ENCODE measurements at places on chromosomes 11 and 22. TPM values are rescaled to one million over a fixed set of nuclear protein-coding genes. Genes with fewer than 3 reads are reported as not detected.
A peak's percentile ranks its signal among the peaks of the same experiment; 100 is the strongest.

Gene ART1
- total RNA-seq: not detected

- peaks cover under 1% of the 10 kb centered on the region for H3K4me1 ChIP-seq
- no peak for DNase-seq
- no peak overlapping the region for H3K27ac ChIP-seq
- H3K4me3 ChIP-seq: no peak overlapping the region
- H3K36me3 ChIP-seq: no peaks in the 10 kb centered on the region
Observed at GRCh38 chr11:59761993-59762392, 6.8 kb downstream of the STX3 start.

DNA sequence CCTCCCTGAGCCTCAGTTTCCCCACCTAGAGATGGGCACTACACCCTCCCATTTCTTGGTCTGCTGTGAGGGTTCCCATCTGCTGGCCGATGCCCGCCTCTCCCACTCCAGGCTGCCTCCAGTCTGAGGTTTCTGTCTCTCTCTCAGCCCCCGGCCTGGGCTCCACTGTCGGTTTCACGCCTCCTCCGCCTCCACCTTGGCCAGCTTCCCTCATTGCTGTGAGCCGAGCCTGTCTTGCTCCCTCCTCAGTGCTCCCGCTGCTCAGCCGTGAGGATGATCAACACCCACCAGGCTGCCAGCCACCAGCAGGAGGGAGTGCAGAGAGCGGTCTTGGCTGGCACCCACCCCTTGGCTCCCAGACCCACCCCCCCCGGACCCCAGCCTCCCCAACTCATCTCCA is 61.0 kb downstream of the CYTH4 start:
- no peaks in the 10 kb centered on the region for H3K27me3 ChIP-seq
- H3K4me1 ChIP-seq: peaks cover 10% of the 10 kb centered on the region
- no peak overlapping the region for H3K27ac ChIP-seq
- DNase-seq: no peak
- H3K36me3 ChIP-seq: no peaks in the 10 kb centered on the region

- peaks cover 100% of the 10 kb centered on the region for H3K4me1 ChIP-seq
- H3K36me3 ChIP-seq: peaks cover 13% of the 10 kb centered on the region
- DNase-seq: peak; percentile 81
- no peaks in the 10 kb centered on the region for H3K27me3 ChIP-seq
- H3K27ac ChIP-seq: peak overlapping the region; percentile 96
Observed at GRCh38 chr22:36156515-36157419, 3.8 kb downstream of the APOL3 start.

Gene TEAD1
- 0.31 TPM for total RNA-seq

GRCh38 chr11:126700768-126701519 is 299.6 kb downstream of the KIRREL3 start:
- H3K4me3 ChIP-seq: no peak overlapping the region
- no peaks in the 10 kb centered on the region for H3K4me1 ChIP-seq
- H3K27me3 ChIP-seq: peaks cover 8% of the 10 kb centered on the region

Gene PDE2A
- total RNA-seq: 0.77 TPM

Gene C11orf16
- not detected for total RNA-seq

DNA sequence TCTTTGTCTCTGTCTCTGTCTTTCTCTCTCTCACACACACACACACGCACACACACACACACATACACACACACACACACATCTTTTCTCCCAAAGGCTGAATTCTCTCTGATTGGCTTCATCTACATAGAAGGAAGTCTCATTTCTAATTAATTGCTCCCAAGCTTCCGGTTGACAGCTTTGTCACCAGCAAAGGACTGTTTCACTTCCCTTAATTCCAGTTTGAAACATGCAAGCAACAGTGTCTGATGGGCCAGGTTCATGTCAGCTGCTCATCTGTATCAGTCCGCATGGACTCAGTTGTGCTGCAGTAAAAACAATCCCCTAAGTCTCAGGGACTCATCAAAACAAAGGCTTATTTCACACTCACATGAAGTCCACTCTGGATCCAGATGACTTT is 16.2 kb upstream of the PVALB start:
- H3K36me3 ChIP-seq: peaks cover 5% of the 10 kb centered on the region
- DNase-seq: no peak
- H3K27ac ChIP-seq: no peak overlapping the region
- no peak overlapping the region for H3K4me3 ChIP-seq

DNA sequence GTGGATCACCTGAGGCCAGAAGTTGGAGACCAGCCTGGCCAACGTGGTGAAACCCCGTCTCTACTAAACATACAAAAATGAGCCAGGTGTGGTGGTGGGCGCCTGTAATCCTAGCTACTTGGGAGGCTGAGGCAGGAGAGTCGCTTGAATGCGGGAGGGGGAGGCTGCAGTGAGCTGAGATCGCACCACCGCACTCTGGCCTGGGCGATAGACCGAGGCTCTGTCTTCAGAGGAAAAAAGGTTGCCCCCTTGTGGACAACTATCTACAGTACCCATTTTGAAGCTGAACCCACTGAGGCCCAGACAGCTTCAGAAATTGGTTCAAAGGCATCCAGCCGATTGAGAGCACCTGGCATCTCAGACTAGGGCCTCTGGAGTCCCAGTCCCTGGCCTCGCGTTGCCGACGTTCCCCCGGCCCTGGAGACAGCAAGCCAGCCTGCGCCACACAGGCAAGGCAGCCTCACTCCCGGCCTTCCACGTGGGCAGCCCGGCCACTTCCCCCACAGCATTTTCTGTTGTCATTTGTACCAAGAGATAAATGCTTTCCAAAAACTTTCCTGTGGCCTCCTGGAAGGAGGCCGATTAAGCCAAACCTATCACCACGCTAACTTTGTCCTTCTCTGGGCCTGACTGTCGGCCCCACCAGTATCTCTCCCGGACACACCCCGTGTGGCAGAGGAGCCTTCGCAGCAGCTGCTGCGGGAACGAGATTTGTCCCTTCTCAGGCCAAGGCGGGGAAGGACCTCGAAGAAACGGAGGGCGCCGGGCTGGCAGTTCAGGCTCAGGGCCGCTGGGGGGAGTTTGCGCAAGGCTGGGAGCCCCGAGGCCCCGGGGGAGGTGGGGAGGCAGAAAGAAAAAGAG is 82.8 kb downstream of the FLI1 start:
- H3K4me1 ChIP-seq: peaks cover 37% of the 10 kb centered on the region
- no peak overlapping the region for H3K4me3 ChIP-seq
- no peak overlapping the region for H3K27ac ChIP-seq
- peaks cover 23% of the 10 kb centered on the region for H3K36me3 ChIP-seq

Gene PRR33
- total RNA-seq: not detected

DNA sequence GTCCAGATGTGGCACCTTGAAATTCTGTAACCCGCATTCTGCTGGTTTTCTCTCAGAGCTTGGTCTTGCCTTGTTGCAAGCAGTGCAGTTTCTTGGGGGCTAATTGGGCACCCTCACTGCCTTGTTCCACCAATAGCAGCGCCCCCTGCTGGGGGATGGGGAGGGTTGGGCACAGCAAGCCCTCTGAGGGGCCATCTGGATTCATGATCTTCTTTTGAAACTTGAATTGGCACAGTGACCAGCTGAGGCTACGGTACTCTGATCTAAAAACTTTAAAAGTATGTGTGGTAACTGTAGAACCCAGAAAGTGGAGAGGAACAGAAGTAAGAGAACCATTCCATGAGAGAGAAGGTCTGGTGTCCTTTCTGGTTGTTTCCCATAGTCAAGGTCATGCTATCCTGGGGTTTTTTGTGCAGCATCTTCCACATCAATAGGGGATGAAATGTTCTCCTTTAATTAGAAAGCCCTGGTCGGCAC is 64.2 kb downstream of the MED15 start:
- H3K27ac ChIP-seq: no peak overlapping the region
- DNase-seq: peak; percentile 74
- H3K36me3 ChIP-seq: peaks cover 52% of the 10 kb centered on the region

- H3K4me1 ChIP-seq: peaks cover 27% of the 10 kb centered on the region
- peak overlapping the region; percentile 98 for H3K27ac ChIP-seq
- DNase-seq: peak; percentile 67
Observed at GRCh38 chr22:41217553-41218157, 12.5 kb downstream of the L3MBTL2 start.

Gene MPEG1
- 0.05 TPM for total RNA-seq

- H3K4me3 ChIP-seq: no peak overlapping the region
- H3K4me1 ChIP-seq: peaks cover 89% of the 10 kb centered on the region
- no peak overlapping the region for H3K27ac ChIP-seq
- H3K36me3 ChIP-seq: peaks cover 10% of the 10 kb centered on the region
Observed at GRCh38 chr11:3964935-3965604, 109.6 kb downstream of the STIM1 start.

DNA sequence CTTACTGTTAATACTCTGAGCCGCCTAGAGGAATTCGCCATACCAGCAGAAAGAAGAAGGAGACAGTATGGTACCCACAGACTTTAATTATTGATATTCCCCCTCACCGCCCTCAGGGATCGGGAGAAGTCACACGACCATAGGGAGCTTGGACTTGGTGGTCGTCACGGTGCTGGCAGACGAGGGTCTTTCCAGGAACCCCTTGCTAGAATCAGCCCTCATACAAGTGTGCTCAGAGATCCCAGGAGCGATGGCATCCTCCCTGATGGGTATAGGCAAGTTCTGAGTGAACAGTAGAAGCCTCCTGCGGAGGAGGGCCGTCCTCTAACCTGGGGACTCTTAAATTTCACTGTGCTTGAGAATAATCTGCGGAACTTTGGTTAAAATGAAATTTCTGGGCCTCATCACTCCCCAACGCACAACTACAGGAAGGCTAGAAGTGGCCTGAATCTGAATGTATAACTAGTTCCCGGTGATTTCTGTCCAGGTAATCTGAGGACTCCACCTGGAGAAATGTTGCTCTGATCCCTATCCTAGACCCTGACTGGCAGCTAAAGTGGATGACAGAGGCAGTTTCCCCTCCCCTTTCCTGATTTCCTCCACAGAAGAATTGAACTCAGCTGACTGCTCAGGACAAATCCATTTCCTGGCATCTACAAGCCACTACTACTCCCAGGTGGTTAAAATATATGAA is 4.5 kb downstream of the VSIG2 start:
- H3K4me3 ChIP-seq: peak overlapping the region; percentile 89
- no peak overlapping the region for H3K27ac ChIP-seq
- H3K27me3 ChIP-seq: no peaks in the 10 kb centered on the region
- peaks cover 23% of the 10 kb centered on the region for H3K4me1 ChIP-seq
- no peaks in the 10 kb centered on the region for H3K36me3 ChIP-seq
- no peak for DNase-seq

Gene KRTAP5-10
- total RNA-seq: not detected

DNA sequence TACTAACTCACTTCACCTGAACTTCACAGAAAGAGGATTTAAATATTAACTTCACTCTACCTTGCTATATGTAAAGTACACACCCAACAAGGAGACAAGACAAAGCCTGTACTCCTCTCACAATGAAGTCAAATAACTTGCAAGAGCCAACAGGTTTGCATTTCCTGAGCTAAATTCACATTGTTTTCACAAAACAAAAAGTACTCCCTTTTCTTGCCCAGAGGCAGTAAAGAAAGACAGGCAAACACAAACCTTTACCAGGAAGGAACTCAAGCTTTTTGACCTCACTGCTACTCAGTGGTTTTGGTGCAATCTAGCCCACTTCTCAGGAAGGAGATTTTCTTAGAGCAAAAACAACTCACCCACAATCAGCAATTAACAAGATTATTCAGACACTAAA is 15.7 kb downstream of the USP28 start:
- no peaks in the 10 kb centered on the region for H3K36me3 ChIP-seq
- DNase-seq: no peak
- H3K4me1 ChIP-seq: peaks cover 22% of the 10 kb centered on the region
- H3K27ac ChIP-seq: peak overlapping the region; percentile 95
- H3K4me3 ChIP-seq: no peak overlapping the region
- H3K27me3 ChIP-seq: no peaks in the 10 kb centered on the region

All from activated T-cell treated with anti-CD3 and anti-CD28 coated beads, Interleukin-2, amount 50 U/mL, for 72 hours (primary cell).